ENCODE measurements at places on chromosomes 11 and 22.
A peak's percentile ranks its signal among the peaks of the same experiment; 100 is the strongest.

DNA sequence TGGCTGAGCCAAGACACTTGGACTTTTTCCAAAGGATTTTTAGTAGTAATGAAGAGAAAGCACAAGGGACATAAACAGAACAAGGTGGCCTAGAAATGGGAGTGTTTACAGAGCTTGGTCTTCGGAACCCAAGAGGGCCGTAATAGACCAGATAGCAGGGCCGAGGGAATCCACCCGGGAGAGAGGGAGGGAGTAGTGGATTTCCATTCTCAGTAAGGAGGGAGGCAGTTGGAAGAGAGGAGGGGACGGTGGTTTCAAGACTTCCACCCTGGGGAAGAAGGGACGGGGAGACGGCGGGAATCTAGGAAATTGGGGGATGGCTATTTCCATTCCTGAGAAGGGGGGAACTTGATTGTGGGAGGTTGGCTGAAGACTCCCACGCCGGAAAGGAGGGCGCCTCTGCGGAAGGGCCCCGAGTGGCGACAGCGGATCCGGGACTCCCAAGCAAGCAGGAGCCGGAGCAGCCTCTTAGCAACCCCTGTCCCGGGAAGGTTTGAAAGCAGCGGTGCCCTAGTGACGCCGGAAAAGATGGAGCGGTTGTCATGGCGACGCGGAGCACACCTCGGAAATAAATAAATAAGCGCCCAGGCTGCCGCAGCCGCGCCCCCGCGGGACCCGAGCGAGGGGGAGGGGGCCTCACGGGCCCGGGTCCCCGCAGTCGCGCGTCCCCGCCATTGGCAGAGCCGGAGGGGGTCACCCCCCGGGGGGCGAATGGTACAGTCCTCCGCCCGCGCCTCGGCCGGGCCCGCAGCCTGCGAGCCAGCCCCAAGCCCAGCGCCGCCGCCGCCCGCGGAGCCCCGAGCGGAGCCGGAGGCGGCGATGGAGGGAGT is 31.6 kb downstream of the EIF3F start:
- DNase-seq, result peak; percentile 82

GRCh38 chr11:69080257-69080995 is 31.7 kb downstream of the TPCN2 start:
- DNase-seq, result no peak

DNA sequence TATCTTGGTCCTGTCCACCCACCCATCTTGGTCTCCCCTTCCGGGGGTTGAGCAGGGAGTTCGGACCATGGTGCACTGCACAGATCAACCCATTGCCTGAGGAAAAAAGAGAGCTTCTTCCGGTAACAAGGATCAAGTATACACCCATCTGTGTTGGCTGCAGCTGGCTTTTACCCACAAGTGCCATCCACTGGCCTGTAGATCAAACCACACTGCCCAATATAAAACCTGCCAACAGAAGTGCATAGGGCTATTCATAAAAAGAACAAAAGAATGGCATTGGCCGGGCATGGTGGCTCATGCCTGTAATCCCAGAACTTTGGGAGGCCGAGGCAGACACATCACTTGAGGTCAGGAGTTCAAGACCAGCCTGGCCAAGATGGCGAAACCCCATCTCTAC is 94.5 kb downstream of the ZC3H12C start:
- no peak for DNase-seq

- DNase-seq, result no peak
These were observed 33.0 kb downstream of the SLC17A6 start for GRCh38 chr11:22371160-22371559.

- no peak for DNase-seq
These were observed 1.6 kb upstream of the ELFN2 start for GRCh38 chr22:37428649-37429586.

Data from spleen (tissue), 13 donors.